ENCODE measurements at places on chromosomes 2 and 18.

DNA sequence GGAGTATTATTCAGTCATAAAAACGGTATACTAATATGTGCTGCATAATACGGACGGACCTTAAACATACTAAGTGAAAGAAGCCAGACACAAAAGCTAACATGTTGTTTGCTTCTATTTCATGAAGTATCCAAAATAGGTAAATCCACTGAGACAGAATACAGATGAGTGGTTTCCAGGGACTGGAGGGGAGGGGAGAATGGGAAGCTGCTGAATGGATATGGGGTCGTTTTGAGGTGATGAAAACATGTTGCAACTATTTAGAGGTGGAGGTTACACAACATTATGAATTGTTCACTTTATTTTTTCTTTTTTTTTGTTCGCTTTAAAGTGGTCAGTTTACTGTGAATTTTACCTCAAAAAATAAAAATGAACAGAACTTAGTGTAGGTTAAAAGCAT, 52.9 kb downstream of the RAB10 start:
- no peak for DNase-seq

- DNase-seq = no peak
Measured at GRCh38 chr2:66794551-66794950, 359.6 kb downstream of the MEIS1 start.

DNA sequence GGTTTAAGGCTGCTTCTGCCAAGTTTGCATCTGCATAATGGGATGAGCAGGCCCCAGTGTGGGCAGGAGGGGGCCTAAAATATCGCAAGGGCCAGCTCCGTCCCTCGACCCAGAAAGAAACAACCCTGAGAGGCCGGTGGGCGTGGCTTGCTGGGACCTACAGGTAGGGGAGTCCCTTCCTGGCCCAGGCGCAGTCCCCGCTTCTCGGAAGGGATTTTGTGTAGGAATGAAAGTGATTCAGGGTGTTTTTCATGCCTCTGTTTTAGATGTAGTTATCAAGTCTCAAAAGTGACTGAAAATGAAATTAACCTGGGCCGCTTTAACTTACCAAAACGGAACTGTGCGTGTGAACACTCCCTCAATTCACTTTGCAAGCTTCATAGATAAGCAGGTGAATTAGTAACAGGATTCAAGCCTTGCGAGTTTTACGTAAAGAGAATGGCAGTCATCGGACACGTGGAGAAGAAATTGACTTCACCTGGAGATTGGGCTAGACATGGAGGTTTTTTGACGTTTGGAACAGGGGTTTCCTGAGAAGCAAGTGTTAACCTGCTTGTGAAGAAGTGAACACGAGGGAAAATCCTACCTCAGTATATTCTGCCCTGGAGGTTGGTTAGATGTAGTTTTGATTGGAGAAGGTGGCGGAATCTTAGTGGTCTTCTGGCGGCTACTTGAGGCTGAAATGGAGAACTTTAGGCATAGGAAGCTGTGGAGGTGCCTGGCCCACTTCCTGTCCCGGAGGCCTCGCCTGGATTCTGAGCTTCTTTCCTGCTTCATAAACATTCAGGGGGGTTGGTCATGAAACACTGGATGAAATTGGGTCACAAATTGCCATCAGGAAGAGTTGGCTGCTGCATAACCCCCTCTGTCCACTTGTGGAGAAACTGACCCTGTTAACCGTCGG, 1.7 kb downstream of the NCK2 start:
- peak; percentile 72 for DNase-seq

- no peak for DNase-seq
Measured at GRCh38 chr2:99659874-99660273, 170.1 kb upstream of the REV1 start.

All from GM06990 (cell line).